Right renal cortex interstitium (tissue), 3 donors: ENCODE measurements at places on chromosomes 2 and 18. TPM values are rescaled to one million over a fixed set of nuclear protein-coding genes. Genes with fewer than 3 reads are reported as not detected.

The TMEM169 gene
- polyA plus RNA-seq = 14.1 TPM

The NAPG gene
- polyA plus RNA-seq = 18.8 TPM

GRCh38 chr2:174901075-174901474 is 104.1 kb downstream of the CHN1 start:
- no peak for DNase-seq

The STAT1 gene
- 144 TPM for polyA plus RNA-seq

GRCh38 chr2:18001671-18002070 is 123.2 kb downstream of the KCNS3 start:
- no peak for DNase-seq

DNA sequence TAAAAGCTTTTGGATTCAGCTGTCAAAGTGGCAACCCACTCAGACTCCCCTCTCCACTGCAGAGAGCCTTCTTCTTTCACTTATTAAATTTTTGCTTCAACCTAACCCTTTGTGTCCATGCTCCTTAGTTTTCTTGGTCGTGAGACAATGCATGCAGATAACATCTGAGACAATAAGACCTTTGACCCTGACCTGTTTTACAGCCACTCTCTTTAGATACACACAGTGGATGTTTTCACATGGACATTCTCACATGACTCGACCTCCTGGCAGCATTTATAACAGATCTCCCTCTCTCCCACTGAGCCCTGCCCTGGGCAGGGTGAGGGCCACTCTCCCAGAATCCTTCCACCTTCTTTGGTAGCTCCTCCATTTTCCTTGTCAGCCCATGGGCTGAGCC is 30.4 kb upstream of the IL36G start:
- no peak for DNase-seq

- no peak for DNase-seq
These were observed 91.7 kb downstream of the MDH1 start for GRCh38 chr2:63680455-63680854.
